ENCODE measurements at places on chromosomes 6 and 20.

GRCh38 chr6:118896339-118897136, 2.6 kb downstream of the ASF1A start:
- DNase-seq = no peak

DNA sequence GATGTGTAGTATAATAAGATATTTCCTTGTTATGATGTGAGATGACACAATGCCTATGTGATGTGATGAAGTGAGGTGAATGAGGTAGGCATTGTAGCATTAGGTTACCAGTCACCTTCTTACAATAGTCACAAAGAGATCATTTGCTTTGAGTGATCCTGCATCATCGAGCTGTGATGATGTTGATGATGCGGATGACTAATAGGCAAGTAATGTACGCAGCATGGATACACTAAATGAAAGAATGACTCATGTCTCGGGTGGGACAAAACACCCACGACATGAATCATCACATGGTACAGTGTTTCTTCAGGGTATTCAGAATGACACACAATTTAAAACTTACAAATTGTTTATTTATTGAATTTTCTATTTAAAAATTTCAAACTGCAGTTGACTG, 806.3 kb upstream of the GJE1 start:
- DNase-seq = no peak

DNA sequence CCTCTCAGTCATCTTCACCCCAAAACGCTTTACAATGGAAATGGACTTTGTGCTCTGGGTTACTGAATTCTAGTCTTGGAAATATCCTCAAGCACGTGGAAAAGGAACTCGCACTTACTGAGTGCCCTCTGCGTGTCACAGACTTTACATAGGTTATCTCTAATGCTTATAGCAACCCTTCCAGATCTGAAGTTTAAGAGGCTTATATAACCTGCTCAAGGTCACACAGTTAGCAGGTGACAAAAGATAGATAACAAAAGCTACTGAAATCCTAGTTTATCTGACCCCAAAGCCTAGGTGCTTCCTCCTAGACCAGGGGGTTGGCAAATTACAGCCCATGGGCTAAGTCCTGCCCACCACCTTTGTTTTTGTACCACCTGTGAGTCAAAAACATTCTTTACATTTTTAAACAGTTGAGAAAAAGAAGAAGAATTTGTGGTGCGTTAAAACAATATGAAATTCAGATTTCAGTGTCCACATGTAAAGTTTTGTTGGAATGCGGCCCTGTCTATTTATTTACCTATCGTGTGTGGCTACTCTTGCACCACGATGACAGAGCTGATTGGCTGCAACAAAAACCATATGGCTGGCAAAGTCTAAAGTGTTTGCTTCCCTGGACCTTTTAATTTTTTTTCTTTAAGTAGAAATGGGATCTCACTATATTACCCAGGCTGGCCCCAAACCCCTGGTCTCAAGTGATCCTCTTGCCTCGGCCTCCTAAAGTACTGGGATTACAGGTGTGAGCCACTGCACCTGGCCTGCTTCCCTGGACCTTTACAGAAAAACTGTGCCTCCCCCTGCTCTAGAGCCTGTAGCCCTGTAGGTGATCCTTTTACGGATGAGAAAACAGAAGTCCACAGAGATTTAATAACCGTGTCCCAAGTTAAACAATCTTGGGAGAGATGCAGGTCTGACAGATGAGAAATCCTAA, 110.2 kb upstream of the RREB1 start:
- no peak for DNase-seq

DNA sequence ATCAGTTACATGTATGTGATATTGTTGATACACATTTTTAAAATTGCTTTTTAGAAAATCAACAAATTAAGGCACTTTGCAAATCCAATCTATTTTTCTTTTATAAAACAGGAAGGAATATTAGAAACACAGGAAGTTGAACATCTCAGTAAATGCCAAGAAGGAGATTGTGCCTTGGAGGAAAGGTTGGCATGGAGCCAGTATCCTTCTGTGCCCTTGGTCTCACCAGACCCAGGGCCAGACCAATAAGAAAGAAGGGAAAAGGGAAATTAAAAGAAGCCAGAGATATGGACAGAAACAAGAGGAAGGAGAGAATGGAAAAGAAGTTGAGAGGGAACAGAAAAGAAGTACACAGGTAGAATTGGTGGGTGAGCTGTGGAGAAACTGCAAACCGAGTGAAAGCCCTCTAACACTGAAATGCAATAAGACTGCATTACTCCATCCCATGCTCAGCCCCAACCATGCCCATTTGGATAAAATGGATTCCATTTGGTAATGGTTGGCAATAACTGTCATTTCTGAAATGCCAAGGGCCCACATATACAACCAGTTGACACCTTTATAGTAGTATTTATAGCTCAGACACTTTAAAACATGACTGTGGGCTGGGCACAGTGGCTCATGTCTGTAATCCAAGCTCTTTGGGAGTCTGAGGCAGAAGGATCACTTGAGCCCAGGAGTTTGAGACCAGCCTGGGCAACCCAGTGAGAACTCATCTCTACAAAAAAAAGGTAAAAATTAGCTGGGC, 133.8 kb downstream of the GMPR start:
- DNase-seq = no peak

- DNase-seq = no peak
Observed at GRCh38 chr6:1015825-1016224, 296.1 kb upstream of the FOXQ1 start.

- no peak for DNase-seq
Observed at GRCh38 chr6:34982424-34982852, 93.4 kb downstream of the ANKS1A start.

DNA sequence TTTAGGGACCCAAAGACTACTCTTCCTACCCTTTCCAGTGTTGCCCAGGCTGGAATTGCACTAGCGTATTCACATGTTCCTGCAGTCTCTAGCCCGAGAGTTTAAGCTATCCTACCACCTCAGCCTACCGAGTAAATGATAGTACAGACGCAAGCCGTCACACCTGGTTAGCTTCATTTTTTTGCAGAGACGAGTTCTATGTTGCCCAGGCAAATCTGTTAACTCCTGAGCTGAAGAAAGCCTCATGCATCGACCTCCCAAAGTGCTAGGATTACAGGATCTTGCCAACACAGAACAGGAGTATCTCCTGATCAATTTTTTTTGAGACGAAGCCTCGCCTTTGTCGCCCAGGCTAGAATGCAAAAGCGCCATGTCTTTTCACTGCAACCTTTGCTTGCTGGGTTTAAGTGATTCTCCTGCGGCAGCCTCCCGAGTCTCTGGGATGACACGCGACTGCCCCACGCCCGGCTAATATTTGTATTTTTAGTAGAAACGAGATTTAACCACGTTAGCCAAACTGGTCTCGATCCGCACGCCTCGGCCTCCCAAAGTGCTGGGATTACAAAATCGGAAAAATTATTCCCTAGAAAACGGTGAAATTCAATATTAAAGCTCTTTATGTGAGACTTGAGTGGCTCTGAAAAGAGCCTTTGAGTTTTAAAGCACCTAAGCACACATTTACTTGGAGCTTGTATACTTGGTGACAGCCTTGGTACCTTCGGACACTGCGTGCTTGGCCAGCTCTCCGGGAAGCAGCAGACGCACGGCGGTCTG, 128.5 kb downstream of the HFE start:
- no peak for DNase-seq

DNA sequence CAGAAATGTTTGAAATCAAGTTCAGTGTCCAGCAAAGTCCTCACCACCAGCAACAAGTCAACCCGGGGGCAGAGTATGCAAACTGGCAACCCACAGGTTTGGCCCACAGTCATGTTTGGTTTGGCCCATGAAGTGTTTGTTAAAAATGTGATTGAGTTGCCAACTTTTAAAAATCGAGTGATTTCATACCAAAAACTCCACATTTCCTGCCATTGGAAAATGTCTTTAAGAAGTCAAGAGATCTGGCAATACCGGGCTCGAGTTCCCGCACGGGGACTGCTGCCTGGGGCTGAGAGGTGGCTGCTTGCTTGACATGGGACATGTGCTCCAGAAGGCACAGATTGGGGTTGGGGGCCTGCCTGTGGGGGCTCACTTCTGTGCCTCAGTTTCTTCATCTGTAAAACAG, 36.1 kb downstream of the PREX1 start:
- no peak for DNase-seq

DNA sequence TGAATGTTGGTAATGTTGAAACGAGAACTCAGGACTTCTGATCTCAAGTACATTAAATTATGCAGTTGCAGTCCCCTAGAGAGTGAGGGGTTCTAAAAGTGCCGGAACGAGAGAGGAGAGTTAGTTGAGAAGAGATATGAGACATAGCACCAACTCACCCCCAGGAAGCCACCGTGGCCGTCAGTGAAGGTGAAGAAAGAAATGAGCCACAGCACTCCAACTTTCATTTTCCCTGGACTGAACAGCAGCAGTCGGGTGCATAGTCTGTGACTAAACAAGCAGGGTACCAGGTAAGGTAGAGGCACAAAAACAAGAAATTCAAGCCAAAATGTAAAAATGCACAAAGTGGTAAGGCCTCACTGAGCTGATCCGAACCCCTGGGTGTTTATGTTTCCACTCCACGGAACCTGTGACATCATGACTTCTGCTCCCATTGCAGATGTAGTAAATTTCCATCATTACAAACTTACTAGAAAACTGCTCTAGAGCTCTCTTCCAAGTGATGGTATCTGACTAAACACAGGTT, 13.2 kb downstream of the ADGRF1 start:
- no peak for DNase-seq

- DNase-seq = no peak
Observed at GRCh38 chr20:50968289-50968688, 9.7 kb downstream of the MOCS3 start.

DNA sequence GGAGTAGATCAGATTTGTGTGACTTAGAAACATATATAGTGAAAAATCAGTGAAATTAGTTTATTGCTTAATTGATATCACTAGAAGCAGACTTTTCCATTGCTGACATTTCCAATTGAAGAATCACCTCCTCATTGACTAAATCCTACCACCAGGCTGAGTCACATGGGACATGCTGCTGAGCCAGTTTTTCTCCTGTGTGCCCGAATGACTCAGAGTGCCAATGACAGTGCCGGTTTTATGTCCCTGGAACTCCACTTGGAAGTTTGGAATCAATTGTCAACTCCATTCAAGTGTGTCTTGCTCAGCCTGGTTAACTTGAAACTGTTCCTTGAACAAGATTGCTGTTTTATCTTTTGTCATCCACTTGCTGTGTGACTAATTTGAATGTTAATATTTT, 316.1 kb upstream of the PRDM1 start:
- no peak for DNase-seq

GRCh38 chr6:158313989-158314388, 1.7 kb downstream of the TULP4 start:
- no peak for DNase-seq

DNA sequence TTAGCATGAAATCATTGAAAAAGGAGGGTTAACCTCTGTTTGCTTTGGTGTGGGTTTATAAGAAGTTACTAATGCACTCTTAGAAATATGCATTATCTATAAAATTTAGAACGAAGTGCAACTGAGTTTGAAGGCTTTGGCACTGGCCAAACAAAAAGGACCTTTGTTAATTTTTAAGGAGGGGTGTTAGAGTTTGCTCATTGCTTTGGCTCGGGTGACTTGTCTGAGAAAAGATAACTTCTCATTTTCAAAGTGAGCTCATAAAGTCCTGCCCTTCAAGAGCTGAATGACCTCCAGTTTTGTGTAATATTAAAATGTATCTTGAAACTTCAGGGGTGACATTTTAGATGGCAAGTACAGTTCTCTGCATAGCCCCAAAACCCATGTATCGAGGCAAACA, 25.9 kb downstream of the NEDD9 start:
- DNase-seq = no peak

- no peak for DNase-seq
Observed at GRCh38 chr20:57829336-57829735, 119.5 kb upstream of the PMEPA1 start.

DNA sequence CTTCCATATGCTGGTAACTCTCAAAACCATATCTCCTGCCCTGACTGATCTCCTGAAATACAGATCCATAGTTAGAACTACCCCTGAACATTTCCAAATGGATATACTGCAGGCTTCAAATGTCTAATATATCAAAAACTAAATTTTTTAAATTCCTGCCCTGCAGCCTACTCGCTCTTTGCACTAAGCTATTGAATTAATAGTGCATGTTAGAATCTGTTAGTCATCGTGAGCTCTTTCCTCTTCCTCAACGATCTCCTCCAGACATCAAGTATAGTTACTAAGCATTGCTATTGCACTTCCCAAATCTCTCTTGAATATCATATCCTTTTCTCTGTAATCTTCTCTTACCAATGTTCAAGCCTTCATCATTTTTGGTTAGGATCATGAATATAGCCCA, 26.0 kb upstream of the RSPO3 start:
- no peak for DNase-seq

GRCh38 chr6:150004101-150004782, 21.1 kb downstream of the RAET1L start:
- DNase-seq = no peak

GRCh38 chr6:108441141-108441540, 119.6 kb upstream of the FOXO3 start:
- no peak for DNase-seq

GRCh38 chr20:47667531-47668312, 117.6 kb downstream of the SULF2 start:
- no peak for DNase-seq

DNA sequence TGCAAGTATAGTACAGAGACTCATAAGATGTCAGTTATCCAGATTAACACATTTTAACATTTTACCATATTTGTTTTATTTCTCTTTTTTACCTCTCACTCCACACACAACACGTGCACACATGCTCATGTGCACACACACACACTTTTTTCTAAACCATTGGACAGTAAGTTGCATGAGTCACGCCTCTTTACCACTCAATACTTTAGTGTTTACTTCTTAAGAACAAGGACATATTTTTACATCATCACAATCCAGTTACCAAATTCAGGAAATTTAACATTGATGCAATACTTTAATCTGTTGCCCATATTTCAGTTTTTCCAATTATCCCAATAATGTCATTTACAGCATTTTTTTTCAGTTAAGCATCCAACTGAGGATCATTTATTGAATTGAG, 109.0 kb downstream of the RIN2 start:
- no peak for DNase-seq

GRCh38 chr6:63671098-63671754, 35.6 kb downstream of the PHF3 start:
- DNase-seq = no peak

DNA sequence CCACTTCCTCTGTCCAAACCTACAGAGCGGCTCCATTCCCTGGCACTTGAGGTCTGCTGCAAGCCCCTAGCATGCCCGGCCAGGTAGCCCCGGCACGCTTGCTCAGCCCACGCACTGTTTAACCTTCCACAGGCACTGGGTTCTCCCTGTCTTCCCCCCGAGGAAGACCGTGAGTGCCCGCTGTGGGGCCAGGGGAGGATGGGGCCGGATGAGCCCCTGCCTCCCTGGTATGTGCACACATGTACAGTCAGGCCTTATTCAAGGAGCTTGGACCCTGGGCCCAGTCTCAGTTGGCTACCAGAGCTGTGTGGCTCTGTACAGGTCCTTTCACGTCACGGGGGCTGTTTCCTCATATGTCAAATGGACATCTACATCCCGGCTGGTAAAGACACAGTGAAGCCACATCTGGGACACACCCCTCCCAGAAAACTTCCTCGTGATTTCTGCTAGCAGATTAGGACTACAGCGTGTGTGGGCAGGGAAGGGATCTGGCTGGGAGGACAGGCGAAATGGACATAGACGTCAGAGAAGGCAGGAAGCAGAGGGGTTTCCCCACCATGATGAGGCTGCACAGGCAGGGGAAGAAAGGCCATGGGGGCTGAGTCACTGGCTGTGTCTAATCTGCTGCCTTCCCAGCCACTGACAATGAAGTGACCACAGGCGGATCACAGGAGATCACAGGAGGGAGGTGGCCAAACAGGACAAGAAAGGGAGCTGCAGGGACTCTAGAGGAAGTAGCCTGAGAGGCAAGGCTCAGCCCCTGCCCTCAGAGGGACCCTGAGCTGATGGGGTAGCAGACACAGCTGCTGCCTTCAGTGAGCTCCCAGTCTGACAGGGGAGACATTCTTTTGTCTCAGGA, 62.9 kb downstream of the MRPL14 start:
- DNase-seq = no peak

All from GM12892 (cell line).